ENCODE measurements at places on chromosomes 1 and 21. TPM values are rescaled to one million over a fixed set of nuclear protein-coding genes. Genes with fewer than 3 reads are reported as not detected.

The HOOK1 gene
- total RNA-seq: 55.6 TPM

The KRTAP13-2 gene
- total RNA-seq: 10.0 TPM

The RGS16 gene
- total RNA-seq: 1.1 TPM

The ADAMTSL4 gene
- 6.9 TPM for total RNA-seq

The SNIP1 gene
- 15.1 TPM for total RNA-seq

The C1orf21 gene
- 105 TPM for total RNA-seq

The FNDC10 gene
- 3.3 TPM for total RNA-seq

The MRPS15 gene
- 43.6 TPM for total RNA-seq

The SLC25A34 gene
- total RNA-seq: 22.6 TPM

The LMX1A gene
- 0.64 TPM for total RNA-seq

The C1orf226 gene
- 24.2 TPM for total RNA-seq

The AGO3 gene
- total RNA-seq: 17.8 TPM

The TRAF3IP3 gene
- 2.3 TPM for total RNA-seq

The ZNF683 gene
- total RNA-seq: not detected

The MAN1C1 gene
- 6.0 TPM for total RNA-seq

The OPTC gene
- not detected for total RNA-seq

The DDR2 gene
- 18.7 TPM for total RNA-seq

The CFAP45 gene
- total RNA-seq: 0.34 TPM
